ENCODE measurements at places on chromosomes 5 and 9.

DNA sequence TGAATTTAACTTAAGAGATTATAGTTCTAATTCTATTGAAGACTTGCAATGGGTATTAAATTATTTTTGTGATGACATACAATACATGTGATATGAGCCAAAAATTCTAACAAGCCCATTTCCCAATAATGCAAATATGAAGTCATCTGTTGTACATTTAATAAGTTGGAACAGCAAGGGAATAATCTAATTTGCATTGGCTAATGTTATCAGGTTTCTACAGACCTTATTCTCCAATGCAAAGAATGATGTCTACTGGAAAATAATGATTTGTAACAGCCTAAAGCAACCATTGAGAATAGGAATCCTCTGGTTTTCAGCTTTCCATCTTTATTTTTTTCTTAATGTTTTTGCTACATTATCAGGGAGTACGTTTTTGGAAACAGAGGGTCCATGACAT lies 89.1 kb upstream of the MINAR2 start:
- ATAC-seq: no peak

GRCh38 chr5:3601911-3602782 lies 6.5 kb downstream of the IRX1 start:
- ATAC-seq: no peak

GRCh38 chr9:114603248-114603647 lies 7.8 kb upstream of the TMEM268 start:
- no peak for ATAC-seq

DNA sequence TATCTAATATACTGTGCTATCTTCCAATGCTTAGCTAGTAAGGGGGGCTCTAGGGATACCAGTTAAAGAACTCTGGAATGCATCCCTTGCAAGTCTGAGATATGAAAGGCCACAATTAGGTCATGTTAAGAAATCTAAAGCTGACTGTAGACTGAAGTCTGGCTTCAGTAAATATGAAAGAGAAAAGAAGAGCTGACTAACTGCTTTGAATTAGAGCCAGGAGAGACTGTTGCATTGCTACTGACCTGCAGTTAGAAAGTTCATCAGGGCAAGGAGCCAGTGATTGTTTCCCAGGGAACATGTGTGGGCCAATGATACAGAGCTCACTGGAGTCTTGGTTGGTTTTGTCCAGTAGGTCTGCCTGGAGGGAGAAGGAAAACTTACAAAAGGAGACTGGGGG lies 472.1 kb upstream of the TNC start:
- no peak for ATAC-seq

- no peak for ATAC-seq
Observed at GRCh38 chr5:172452398-172453205, 1.7 kb downstream of the SH3PXD2B start.

DNA sequence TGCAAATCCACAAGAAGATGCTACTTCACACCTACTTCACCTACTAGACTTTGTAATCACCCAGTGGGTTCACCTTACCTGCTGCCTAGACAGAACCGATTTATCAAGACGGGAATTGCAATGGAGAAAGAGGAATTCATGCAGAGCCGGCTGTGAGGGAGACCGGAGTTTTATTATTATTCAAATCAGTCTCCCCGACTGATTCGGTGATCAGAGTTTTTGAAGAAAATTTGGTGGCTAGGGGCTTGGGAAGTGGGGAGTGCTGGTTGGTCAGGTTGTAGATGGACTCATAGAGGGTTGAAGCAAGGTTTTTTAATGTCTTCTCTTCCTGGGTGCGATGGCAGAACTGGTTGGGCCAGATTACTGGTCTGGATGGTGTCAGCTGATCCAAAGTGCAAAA lies 23.4 kb downstream of the SFXN1 start:
- no peak for ATAC-seq

DNA sequence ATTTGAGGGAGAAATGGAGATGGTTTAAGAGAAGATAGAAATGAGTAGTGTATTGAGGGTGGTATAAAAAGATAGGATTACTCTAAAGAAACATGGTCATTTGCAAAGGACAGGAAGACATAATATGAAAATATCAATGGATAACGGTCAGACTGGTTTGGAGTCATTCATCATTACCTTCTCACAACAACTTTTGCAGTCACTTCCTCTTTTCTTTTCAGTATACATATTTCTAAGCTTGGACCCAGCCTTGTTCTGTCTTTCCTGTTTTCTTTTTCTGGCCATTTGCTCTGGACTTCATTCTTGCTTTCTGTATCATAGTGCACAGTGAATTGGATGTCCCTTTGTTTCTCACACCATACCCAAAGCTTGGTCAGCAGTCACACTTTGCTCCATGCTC lies 966.5 kb upstream of the TYRP1 start:
- ATAC-seq: no peak

DNA sequence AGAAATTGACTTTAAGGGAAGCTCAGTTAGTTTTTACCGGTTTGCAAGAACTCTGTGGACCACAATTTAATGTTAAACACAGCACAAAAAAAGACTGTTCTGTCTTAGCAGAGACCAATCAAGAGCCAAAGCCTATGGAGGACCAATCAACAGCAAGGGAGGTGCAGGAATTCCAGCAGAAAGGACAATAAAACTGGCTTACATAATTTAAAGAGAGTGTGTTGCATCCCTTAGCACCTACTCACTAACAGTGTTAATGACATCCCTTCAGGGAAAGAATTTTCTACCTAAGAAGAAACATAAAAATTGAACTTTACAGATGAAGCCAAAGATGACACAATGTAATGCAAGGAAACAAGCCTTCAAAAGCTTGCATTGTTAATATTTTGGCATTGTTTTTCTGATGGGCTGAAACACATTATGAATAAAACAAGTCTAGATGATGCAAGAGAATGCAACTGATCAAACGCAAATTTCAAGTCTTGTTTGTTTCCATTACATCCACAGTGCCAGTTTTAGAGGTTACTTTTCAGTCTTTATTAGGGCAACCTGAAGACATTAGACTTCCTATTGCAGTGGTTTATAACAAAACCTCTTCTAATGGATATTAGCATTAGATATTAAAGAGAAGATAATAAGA lies 111.3 kb upstream of the FST start:
- ATAC-seq: no peak

DNA sequence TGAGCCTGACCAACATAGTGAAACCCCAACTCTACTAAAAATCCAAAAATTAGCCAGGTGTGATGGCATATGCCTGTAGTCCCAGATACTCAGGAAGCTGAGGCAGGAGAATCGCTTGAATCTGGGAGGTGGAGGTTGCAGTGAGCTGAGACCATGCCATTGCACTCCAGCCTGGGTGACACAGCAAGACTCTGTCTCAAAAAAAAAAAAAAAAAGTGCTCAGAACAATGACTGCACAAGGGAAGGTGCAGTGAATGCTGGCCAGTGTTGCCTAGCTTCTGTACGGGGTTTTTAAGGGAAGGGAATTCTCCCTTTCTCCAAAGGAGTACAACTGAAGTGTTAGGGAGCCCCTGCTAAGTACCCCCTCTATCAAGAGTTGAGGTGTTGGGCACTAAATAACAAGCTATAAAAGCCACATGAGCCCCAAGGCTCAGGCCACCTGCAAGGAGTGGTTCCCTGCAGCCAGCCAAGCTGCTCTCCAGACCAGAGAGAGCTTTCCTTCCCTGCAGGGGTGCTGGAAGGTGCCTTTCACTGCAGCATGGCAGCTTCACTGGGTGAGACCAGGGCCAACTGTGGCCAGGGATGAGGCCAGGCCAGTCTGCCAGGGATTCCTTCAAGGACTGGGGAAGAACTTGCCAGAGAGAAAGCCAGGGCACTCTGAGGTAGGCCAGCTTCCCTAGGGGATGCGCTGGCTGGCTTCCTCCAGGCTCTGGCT lies 14.8 kb downstream of the GADD45G start:
- ATAC-seq: no peak
